ENCODE measurements at places on chromosomes 11 and 22.

DNA sequence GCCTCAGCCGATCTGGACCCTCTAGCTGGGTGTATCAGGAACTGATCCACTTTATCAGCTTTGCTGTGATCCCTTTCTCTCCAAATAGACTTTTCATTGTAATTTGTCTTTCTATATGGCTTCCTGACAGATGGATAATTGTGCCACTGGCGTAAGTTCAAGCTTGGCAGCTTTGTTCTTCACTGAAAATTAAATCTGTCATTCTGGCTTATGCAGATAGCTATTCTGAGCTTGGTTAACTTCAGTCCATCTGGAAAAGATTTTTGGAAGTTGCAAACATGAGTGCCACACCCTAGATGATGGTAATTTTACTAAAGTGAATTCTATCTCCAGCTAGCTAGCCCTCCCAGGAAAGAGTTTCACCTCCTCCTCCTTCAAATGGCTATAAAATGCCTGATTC is 8.1 kb downstream of the OR5A2 start:
- no peak for DNase-seq

- no peak for DNase-seq
These were observed 61.8 kb upstream of the CRYBB3 start for GRCh38 chr22:25137577-25138525.

GRCh38 chr11:120122924-120123683 is 14.8 kb downstream of the TRIM29 start:
- no peak for DNase-seq

DNA sequence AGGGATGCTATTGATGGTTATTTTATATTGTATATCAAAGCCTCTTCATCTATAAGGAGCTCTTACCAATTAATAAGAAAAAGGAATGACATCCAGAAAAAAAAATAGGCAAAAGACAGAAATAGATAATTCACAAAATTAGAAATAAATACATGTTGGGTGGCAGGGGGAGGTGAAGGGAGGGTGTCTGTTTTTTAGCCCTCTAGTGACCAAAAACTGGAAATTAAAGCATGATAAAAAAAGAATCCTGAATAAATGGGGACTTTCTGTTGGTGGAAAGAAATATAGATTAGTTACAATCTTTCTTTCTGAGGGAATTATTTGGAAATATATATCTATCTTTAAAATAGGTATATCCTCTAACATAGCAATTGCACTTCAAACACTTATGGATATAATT is 42.0 kb upstream of the TTC36 start:
- no peak for DNase-seq

GRCh38 chr22:35622191-35622913 is 5.2 kb upstream of the MB start:
- no peak for DNase-seq

- DNase-seq, result no peak
These were observed 1.1 kb downstream of the TLCD5 start for GRCh38 chr11:120326228-120326627.

- no peak for DNase-seq
These were observed at the start of gene INS for GRCh38 chr11:2160736-2161259. Gene INS, minus strand, starts transcription at chr11:2161209. Its CDS starts 238 bp downstream, at chr11:2160971.

GRCh38 chr11:4381901-4382300 is 11.6 kb downstream of the TRIM21 start:
- DNase-seq, result no peak

DNA sequence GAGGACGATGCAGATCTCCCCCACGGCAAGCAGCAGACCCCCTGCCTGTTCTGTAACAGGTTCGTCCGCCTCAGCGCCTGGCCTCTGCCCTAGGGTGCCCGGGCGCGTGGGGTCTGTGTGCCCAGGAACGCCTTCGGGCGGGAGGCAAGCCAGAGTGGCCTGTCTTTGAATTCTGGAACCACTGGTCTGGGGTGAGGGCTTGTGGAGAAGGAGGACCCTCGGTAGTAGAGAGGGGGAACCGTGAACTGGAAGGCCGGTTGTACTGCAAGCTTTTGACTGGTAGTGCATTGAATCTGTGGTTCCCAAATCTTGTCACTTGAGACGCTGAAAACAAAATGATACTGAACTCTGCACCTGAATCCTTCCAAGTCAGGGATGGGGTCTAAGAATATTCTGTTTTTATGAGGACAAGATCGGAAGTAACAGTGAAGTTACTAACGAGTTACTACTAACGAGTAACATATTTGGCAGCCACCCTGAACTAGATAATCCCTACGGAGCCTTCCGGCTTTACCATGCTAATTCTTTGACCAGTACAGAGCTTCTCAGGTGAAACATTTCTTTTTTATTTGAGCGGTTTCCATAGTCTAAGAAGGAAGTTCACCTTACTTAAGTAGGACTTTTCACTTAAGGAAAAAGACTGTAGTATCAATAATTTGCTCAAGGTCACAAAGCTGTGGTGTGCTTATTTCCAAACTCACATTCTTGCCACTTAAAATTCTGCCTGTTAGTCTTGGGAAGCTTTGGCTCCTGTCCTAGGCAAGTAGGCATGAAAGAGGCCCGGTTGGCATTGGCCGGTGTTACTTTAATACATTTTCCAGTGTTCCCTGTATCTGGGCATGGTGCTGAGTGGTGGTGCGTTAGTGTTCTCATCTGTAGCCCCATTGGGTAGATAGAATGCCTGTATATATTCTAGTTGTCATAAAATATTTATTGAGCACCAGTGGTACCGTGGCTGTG is 860 bp downstream of the PRMT3 start:
- DNase-seq, result peak; percentile 12

- DNase-seq, result peak; percentile 82
These were observed 100.1 kb downstream of the SLC1A2 start for GRCh38 chr11:35318977-35319925.

DNA sequence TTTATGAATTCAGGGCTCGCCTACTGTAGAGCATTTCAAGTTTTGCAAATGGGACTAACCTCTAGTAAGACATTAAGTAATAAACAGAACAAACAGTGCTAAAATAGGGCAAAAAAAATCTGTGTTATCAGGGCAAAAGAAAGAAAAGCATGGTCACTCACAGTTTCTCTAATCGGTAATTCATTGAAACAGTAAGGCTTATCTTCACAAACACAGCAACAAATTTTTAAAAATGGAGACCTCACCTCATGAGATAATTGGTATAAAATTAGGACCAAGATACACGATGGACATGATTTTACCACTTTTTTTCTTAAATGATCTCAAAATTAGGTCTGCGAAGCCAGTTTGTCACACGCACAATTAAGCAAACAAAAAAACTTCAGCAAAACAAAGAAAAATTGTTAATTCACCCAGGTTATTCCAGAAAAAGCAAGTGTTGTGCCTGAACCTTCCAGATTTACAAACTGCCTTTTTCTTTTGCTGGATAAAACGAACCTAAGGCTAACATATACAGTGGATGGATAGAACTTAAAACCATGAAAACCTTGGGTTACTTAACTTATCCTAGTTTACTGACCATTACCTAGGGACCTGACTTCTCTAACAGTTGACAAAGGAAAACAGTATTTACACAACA is 1.4 kb downstream of the TMEM123 start:
- DNase-seq, result no peak

DNA sequence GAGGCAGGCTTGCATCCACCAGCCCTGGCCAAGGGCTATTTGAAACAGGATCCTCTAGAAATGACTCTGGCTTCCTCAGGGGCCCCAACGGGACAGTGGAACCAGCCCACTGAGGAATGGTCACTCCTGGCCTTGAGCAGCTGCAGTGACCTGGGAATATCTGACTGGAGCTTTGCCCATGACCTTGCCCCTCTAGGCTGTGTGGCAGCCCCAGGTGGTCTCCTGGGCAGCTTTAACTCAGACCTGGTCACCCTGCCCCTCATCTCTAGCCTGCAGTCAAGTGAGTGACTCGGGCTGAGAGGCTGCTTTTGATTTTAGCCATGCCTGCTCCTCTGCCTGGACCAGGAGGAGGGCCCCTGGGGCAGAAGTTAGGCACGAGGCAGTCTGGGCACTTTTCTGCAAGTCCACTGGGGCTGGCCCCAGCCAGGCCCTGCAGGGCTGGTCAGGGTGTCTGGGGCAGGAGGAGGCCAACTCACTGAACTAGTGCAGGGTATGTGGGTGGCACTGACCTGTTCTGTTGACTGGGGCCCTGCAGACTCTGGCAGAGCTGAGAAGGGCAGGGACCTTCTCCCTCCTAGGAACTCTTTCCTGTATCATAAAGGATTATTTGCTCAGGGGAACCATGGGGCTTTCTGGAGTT is 13.3 kb downstream of the IL10RA start:
- DNase-seq, result peak; percentile 9

- no peak for DNase-seq
These were observed 273.8 kb downstream of the BLID start for GRCh38 chr11:121842192-121842585.

DNA sequence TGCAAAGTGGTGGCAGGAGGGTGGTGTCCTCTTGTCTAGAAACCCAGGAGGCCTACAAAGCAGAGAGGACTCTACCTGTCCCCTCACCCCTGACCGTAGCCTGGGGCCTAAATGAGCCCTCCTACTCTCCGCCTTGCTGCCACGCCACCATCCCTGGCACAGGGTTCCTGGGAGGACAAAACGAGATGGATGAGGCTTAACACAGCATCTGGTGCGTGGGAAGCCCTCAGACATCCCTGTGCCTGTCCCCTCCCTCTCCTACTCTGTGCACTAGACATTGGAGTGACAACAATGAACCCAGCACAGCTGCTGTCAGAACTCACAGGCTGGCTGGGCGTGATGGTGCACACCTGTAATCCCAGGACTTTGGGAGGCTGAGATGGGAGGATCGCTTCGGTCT is 36.4 kb upstream of the DKK3 start:
- no peak for DNase-seq

GRCh38 chr11:71499125-71499524 is 27.9 kb upstream of the KRTAP5-7 start:
- DNase-seq, result no peak

DNA sequence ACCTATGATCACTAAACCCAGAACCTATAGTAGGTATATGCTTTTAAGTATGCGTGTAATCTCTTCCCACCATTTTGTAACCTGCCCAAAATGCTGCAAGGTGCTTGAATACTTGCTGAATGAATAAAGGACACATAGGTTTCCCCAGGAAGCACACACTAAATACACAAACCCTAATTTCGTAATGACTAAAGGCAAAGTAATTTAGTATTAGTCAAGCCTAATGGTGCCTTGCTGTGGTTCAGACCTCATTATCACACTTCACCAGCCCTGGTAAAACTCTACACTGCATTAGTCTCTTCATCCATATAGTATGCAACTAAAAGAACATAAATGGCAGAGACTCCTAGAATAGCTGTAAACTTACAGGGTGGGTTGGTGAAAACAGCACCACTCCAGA is 289.0 kb upstream of the PITPNB start:
- no peak for DNase-seq

DNA sequence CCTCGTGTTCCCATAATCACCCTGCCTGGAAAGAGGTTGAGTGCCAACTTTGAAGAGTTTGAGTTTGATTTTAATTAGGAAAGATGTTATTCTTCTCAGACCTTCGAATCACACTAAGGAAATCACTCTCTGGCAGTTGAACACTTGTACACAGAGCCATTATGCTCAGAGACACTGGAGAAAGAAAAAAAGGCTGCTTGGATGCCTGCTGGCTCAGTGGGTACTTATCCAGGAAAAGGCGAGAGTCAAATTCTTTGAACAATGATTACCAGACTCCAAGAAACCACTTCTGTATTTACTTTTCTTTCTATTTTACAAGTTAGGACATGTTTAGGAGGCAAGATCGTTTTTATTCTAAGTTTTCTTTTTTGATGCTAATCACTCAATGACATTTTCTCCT is 438.5 kb upstream of the FAT3 start:
- no peak for DNase-seq

- peak; percentile 41 for DNase-seq
These were observed 15.2 kb downstream of the BCL9L start for GRCh38 chr11:118910309-118911112.

DNA sequence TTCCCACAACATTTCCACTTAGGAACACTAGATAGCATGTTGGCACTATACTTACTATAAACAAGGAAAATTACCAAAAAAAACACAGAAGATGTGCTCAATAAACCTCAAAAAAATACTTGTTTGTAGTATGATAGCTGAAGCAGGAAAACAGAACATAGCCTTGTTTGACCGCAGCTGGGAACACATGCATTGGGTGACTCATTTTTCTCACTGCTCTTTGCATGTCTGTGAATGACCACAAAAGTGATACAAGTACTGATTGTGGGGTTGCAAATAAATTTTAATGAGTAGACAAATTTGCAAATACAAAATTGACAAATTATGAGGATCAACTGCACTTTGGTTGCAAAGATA is 22.8 kb upstream of the GUCY1A2 start:
- no peak for DNase-seq

GRCh38 chr11:8122173-8122764 is 41.3 kb downstream of the TUB start:
- DNase-seq, result no peak

DNA sequence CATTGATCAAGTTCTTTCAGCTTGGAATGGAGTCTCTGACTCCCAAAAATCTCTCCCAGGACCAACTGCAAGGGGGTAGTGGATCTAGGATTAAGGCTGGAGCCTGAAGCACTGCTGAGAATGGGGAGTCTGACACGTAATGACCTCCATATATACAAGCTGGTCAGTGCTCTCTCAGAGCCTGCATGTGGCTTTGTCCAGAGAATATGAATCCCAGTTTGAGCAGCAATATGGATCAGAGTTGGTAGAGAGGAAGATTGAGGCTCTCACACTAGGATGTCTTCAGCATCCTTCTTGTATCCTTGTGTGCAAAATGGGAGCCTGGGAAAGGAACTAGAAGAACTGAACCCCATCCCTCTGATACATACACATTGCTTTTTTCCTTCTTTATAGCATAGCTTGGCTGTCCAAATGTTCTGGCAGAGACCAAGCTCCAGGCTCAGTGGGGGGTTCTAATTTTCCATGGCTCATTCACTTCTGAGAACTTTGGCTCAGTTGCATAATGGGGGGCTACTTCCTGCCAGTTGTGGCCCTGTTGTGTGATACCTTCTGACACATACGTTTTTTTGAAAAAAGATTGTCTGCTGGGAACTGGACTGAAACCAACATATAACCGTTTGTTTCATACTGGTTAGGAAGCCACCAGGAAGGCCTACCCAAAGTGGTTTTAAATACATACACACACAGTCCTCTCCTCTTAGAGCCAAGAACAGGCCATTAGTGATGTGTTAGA is 138.2 kb downstream of the ETS1 start:
- no peak for DNase-seq

- no peak for DNase-seq
These were observed 7.4 kb upstream of the HEPACAM start for GRCh38 chr11:124943254-124943616.
